NCI-H2171 (cell line): ENCODE measurements at places on chromosomes 1 and 21.

- no peak for DNase-seq
These were observed 6.5 kb upstream of the IBA57 start for GRCh38 chr1:228159008-228159665.

DNA sequence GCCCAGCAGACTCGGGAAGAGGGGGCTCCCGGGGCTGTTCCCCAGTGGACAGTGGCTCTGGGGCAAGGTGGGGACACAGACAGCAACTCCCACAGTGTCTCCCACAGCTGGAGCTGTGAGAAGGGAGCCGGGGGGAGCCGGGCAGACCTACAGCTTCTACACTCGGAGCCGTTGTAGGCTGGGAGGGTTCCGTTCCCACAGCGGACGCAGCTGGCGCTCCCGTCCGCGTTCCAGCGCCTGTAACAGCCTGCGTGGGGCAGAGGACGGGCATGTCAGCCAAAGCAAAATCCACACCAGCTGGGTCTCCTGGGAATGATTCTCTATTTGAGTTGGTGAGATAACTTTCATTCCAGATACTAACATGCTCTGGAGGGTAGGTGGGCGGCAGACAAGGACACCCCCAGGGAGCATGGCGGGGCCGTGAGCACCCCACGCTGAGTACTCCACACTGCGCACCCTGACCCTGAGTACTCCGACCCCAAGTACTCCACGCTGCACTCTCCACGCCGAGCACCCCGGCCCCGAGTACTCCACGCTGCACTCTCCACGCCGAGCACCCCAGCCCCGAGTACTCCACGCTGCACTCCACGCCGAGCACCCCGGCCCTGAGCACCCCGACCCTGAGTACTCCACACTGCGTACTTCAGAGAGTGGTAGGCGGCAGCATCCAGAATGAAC lies 13.4 kb upstream of the RNF223 start:
- no peak for DNase-seq

GRCh38 chr1:235984041-235984825 lies 80.7 kb downstream of the NID1 start:
- no peak for DNase-seq

GRCh38 chr1:46021046-46021996 lies 111.1 kb downstream of the PIK3R3 start:
- DNase-seq, result no peak

GRCh38 chr1:39896909-39897685 lies 4.6 kb downstream of the MYCL start:
- DNase-seq, result peak; percentile 91

GRCh38 chr1:45643321-45643720 lies 19.5 kb upstream of the CCDC17 start:
- no peak for DNase-seq

- no peak for DNase-seq
These were observed 31.7 kb upstream of the WNT4 start for GRCh38 chr1:22174446-22175220.

- no peak for DNase-seq
These were observed 85.2 kb downstream of the DENND1B start for GRCh38 chr1:197690074-197690473.

GRCh38 chr1:8989821-8990220 lies 36.4 kb downstream of the SLC2A7 start:
- DNase-seq, result no peak

DNA sequence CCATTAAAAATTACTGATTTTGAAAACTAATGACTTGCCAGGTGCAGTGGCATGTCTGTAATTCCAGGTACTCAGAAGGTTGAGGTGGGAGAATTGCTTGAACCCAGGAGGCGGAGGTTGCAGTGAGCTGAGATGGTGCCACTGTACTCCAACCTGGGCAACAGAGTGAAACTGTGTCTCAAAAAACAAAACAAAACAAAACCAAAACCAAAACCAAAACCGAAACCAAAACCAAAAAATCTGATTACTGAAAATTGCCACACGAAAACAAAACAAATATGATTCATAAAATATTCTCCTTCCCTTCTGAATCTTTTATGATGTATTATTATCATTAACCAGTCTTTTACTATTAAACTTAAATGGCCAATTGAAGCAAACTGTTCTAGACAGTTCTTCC lies 74.1 kb downstream of the SERINC2 start:
- DNase-seq, result no peak

- DNase-seq, result peak; percentile 70
These were observed at the start of gene GNG4 for GRCh38 chr1:235649368-235650163. TSS of gene GNG4 (minus strand) at chr1:235649784. CDS start at chr1:235583838, 65,946 bp downstream.

GRCh38 chr1:6130036-6130435 lies 50.1 kb downstream of the CHD5 start:
- no peak for DNase-seq

- no peak for DNase-seq
These were observed 231.7 kb upstream of the B3GALT2 start for GRCh38 chr1:193417945-193418744.

- peak; percentile 26 for DNase-seq
These were observed 95.9 kb downstream of the SPSB1 start for GRCh38 chr1:9388335-9389180.

DNA sequence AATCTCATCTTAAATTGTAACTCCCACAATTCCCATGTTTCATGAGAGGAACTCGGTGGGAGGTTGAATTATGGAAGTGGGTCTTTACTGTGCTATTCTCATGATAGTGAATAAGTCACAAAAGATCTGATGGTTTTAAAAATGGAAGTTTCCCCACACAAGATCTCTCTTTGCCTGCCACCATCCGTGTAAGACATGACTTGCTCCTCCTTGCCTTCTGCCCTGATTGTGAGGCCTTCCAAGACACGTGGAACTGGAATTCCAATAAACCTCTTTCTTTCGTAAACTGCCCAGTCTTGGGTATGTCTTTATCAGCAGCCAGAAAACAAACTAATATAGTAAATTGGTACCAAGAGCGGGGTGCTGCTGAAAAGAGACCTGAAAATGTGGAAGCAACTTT lies 761.6 kb upstream of the RGS18 start:
- no peak for DNase-seq

DNA sequence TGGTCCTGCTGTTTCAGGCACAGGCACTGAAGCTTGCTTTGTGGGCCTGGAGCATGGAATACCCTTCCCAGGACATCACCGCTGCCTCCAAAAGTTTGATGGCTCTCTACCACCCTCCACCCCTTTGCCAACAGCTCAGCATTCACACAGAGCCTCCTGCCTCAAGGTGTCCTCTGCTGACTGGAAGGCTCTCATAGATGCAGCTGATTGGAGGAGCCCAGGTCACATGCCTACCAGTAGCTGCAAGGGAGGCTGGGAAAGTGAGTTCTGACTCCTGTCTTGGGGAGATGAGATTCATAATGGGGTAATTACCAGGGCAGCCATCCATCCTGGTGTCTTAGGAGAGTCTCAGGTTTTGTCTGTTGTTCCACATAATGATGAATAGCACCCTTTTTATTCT lies 124.8 kb upstream of the GRIK3 start:
- no peak for DNase-seq

DNA sequence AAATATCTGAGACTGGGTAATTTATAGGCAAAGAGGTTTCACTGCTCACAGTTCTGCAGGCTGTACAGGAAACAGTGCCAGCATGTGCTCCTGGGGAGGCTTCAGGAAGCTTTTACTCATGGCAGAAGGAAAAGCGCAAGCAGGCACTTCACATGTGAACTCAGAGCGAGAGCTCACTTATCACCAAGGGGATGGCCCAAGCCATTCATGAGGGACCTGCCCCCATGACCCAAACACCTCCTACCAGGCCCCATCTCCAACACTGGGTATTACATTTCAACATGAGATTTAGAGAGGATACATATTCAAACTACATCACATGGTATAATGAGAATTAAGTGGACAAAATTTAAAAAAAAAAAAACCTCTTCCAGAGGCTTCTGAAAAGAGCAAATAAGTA lies 13.7 kb downstream of the WASF2 start:
- no peak for DNase-seq

GRCh38 chr1:27876341-27877114 lies 4.2 kb downstream of the THEMIS2 start:
- no peak for DNase-seq

DNA sequence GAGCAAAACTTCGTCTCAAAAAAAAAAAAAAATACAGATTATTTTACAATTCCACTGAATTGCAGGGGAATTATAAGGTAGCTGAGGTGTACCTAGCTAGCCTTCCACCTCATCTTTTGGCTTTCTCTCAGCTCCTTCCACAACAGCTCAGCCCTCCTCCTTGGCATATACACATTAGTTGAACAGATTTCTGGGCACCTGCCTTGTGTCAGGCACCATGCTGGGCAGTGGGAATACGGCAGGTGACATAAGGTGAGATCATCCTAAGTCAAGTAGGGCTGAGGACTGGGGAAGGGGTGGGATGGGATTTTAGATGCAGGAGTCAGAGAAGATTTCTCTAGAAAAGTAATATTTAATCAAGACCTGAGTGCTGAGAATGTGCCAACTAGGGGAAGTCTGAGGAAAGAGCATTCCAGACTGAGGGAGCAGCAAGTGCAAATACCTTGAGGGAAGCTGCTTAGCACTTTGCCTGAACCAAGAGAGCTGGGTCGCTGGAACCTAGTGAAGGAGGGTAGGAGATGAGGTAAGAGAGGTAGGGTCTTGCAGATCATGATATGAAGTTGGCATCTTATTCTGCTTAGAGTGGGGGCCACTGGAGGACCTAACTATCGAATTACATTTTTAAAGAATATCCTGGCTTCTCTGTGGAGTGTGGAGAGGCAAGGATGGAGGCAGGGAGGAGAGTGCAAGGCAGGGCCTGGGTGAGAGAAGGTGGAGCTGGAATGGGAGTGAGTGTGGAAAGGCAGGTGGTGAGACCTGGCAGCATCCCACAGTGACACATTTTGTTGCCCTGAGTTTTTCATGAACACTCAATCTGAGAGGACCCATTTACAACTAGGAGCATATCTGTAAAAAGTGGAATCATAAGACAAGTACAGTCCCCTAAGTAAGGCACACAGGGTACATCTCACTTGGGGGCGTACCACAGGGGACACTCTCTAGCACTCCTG lies 28.2 kb downstream of the LAMC2 start:
- peak; percentile 60 for DNase-seq

- no peak for DNase-seq
These were observed 736.3 kb downstream of the LTN1 start for GRCh38 chr21:28256420-28256831.

- no peak for DNase-seq
These were observed 12.9 kb upstream of the IL19 start for GRCh38 chr1:206757524-206758266.

DNA sequence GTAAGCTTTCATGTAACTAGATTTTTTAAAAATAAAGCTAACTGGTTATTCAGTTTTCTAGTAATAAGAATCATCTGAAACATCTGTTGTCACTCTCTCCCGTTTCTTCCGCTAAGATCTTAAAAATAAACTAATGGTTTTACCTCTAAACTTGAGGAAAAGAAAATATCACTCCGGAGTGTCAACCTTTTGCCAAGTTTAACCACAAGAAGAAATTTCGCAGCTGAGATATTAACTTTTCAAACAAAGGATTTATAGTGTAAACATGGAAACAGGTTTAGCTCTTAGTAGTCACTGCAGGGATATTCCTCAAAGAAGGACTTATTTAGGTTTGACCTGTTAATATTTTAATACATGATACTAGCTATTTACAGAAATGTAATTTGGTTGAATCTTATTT lies 954.9 kb downstream of the ADGRL2 start:
- no peak for DNase-seq

GRCh38 chr1:182996816-182997215 lies 26.4 kb upstream of the LAMC1 start:
- DNase-seq, result no peak

- DNase-seq, result no peak
These were observed 51.2 kb downstream of the OPTC start for GRCh38 chr1:203544978-203545816.

DNA sequence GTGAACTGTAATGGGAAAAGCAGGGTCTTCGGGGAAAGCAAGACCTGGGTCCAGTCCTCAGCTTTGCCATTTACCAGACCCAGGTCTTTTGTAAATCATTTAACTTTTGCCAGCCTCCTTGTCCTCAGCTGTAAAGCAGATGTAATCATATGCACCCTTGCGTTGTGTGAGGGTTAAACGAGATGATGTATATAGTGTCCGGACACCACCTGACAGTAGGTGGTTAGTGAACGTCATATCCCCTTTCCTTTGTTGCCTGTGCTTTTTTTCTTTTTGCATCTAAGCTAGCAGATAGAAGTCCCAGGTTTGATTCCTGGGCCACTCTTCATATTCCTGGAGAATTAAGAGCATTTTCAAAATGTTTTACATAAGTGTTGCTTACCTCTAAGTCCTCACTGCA lies 28.5 kb downstream of the IL12RB2 start:
- DNase-seq, result no peak

DNA sequence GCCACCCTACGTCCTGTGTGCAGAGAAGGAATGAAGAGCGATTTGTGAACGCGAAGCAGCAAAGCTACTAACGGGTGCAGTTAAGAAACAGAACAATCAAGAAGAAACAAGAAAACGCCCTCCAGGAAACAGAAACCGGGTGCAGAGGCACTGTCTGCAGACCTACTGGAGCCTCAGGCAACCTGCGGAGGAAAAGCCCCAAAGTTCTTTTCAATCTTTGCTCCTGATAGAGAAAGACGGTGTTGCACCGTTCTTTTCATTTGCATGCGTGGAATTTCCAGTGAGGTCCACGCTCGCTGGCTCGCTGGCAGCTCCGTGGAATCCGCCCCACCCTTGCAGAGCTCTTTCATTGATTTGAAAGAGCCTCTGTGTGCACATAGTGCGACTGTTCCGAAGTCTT lies 37.0 kb upstream of the PDE9A start:
- no peak for DNase-seq
